ENCODE measurements at places on chromosomes 12 and 14. TPM values are rescaled to one million over a fixed set of nuclear protein-coding genes. Genes with fewer than 3 reads are reported as not detected.

DNA sequence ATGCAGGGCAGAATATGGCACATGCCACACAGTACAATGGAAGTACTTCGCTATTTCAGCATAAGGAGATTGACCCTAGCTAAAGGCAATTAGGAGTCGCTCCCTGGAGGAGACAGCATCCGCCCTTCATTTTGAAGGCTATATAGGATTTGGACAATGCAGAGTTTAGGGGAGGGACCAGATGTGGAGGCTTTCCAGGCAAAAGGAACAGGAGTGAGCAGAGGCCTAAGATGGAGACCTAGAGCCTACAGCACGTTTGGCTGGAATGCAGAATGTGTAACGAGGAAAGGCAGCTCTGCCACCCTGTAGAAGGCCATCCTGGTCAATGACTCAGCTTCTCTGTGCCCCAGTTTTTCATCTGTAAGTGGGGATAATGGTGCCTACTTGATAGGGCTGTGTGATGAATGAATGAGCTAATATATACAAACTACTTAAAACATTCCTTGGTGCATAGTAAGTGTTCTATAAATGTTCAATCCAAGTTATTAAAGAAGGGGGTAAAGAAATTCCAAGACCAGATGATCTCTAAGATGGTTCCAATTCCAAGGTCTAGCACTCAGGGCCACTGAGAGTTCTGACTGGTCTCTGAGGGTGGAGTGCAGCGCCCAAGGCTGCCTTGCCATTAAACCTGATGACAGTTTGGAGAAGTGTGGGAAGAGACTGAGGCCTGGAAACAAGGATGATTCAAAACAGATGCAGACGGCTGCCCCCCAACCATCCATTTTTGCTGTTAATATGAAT is 54.3 kb upstream of the FRMD6 start:
- peak; percentile 34 for DNase-seq

- DNase-seq: peak; percentile 53
Measured at GRCh38 chr12:88854260-88854659, 274.0 kb upstream of the KITLG start.

- no peak for DNase-seq
Measured at GRCh38 chr14:36383767-36384431, 63.5 kb upstream of the MBIP start.

Gene OR4K17
- total RNA-seq: not detected
